ENCODE measurements at places on chromosomes 1 and 21.

DNA sequence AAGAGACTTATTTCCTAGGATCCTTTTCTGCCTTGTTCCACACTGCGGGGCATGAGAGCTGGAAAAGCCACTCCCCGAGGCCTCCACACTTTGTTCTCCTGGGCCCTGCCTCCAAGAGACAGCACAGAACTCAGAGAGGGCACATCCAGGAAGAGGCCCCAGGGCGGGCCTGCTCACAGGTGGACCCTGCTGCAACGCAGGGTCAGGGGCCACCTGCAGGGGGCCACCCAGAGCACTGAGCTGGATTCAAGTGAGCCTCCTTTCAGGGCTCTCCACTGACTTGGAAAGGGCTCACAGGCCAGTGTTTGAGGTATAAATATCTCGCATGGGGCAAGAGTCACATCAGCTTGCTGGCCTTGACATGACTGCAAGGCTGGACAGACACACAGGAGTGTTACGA is 4.8 kb downstream of the RGS16 start:
- no peak for DNase-seq

- DNase-seq: no peak
Observed at GRCh38 chr1:244788493-244789275, 46.8 kb upstream of the COX20 start.

DNA sequence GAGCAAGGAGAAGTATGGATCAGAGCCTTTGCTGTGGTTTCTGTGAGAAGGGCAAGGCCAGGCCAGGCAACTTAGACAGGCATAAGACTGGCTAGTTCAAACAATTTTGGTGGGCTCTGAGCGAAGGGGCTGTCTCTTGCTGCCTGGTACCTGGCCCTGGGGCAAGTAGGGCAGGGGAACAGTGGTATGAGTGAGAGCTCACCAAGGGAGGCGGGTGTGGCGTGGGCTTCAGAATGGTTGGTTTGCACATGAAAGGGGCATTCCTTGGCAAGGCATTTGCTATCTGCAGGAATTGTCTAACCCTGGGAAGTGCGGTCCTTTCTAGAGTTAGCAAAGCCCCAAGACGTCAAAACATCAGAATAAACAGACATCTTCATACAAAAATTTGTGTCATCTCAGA is 210.5 kb downstream of the CAMTA1 start:
- no peak for DNase-seq

DNA sequence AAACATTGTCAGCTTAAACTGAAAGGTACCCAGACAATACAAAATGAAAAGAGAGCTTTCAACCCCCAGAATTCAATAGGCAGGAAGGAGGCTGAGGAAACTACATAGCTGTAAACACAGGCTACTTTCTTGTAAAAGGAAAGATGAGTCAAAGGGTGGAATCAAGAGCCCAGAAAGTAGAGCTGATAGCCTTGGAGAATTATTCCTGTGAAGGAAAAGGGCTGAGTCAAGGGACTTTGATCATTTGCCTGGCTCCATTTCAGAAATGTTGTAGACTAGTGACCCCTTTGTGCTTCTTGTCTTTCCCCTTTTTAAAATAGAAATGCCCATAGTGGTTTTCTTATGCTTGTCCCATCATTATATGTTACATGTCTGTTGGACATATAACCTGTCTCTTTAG is 597.6 kb downstream of the ADGRL2 start:
- DNase-seq: no peak

GRCh38 chr1:51282605-51283004 is 46.5 kb downstream of the RNF11 start:
- DNase-seq: no peak

- DNase-seq: no peak
Observed at GRCh38 chr1:212267460-212267859, 17.8 kb upstream of the PPP2R5A start.

DNA sequence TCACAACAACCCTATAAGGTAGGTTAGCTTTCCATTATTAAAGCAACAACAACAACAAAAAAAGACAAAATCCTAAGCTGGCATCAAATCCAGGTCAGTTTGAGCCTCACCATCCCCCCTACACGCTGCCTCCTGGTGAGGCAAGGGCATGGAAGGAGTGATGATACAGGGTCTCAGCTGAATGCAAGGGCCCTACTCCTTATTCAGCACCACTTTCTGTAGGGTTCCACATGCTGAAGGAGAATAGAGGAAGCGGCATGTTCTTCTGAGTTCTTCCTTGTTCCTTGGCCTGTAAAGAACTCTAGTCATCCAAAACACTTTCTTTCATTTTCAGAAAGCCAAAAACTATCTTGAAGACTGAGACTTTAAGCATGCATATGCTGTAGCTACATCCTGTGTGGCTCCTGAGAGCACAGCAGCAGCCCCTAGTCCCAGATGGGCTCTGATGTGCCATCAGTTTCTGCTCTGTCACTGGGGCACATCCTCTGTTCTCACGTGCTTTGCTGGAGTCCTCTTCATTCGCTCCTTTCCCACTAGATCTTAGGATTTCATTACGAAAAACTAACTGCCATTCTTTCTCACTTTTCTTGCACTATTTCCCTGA is 6.2 kb downstream of the ILDR2 start:
- no peak for DNase-seq

Measured in activated T-cell treated with anti-CD3 and anti-CD28 coated beads for 1 hour (primary cell).